ENCODE measurements at places on chromosomes 4 and X.

- DNase-seq, result no peak
Observed at GRCh38 chr4:71486550-71487343, 147.9 kb downstream of the SLC4A4 start.

- DNase-seq, result no peak
Observed at GRCh38 chr4:117549524-117549923, 464.1 kb upstream of the TRAM1L1 start.

DNA sequence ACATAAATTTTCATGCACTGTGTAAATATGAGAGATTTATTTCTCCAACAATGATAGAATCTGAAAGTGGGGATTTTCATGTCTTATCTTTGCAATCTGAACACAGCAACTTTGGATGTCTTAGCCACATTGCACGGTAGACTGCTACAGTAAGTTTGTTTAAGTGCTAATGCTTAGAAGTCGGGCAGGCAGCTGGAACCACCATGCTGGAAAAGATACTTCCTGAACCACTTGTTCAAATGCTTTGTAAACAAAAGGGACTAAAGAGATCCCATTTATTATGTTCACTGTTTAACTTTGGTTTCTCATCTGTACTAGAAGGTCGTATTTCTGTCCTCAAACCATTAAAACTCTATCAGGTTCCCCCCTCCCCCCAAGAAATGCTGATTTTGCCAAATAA is 555.9 kb upstream of the DIPK2B start:
- peak; percentile 52 for DNase-seq

DNA sequence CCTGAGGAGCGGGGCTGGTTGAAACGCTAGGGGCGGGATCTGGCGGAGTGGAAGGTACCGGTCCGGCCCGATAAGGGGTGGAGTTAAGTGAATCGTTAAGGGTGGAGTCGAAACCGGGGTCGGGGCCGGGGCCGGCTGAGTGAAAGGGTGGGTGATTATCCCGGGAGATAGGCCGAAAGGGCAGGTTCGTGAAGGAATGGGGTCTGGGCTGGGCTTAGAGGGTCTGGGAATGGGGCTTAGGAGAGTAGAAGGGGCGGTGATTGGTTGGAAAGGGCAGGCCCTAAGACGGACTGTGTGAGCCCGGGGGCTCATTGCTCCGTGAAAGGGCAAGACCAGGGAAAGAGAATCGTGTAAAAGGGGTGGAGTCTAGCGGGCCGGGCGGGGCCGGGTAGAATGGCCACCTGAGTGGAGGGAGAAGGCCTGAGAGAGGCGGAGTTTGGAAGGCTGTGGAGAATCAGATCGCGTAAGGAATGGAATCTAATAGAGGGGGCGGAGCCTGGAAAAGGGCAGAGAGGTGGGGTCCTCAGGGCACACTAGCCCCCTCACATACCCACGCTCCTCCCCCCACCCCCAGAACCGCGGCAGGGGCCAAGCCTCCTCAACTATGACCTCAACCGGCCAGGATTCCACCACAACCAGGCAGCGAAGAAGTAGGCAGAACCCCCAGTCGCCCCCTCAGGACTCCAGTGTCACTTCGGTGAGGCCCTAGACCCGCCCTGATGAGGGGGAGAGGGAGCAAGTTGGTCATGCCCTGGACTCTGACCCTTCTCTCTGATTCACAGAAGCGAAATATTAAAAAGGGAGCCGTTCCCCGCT is 430 bp downstream of the HDAC6 start:
- DNase-seq, result peak; percentile 87

- no peak for DNase-seq
Observed at GRCh38 chr4:53221832-53222480, 143.9 kb downstream of the SCFD2 start.

- no peak for DNase-seq
Observed at GRCh38 chr4:25870081-25870480, 7.3 kb upstream of the SEL1L3 start.

- DNase-seq, result no peak
Observed at GRCh38 chr4:145868637-145869409, 69.8 kb downstream of the ZNF827 start.

DNA sequence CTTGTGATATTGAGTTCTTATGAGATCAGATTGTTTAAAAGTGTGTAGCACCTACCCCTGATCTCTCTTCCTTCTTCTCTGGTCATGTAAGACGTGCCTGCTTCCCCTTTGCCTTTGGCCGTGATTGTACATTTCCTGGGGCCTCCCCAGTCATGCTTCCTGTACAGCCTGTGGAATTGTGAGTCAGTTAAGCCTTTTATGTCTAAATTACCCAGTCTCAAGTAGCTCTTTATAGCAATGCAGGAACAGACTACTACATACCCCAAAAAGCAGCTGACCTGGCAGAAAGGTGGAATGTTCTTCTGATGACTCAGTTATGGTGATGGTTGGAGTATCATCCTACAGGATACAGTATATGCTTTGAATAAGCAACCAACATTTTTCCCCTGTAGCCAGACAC is 11.4 kb upstream of the MCUB start:
- DNase-seq, result peak; percentile 85

DNA sequence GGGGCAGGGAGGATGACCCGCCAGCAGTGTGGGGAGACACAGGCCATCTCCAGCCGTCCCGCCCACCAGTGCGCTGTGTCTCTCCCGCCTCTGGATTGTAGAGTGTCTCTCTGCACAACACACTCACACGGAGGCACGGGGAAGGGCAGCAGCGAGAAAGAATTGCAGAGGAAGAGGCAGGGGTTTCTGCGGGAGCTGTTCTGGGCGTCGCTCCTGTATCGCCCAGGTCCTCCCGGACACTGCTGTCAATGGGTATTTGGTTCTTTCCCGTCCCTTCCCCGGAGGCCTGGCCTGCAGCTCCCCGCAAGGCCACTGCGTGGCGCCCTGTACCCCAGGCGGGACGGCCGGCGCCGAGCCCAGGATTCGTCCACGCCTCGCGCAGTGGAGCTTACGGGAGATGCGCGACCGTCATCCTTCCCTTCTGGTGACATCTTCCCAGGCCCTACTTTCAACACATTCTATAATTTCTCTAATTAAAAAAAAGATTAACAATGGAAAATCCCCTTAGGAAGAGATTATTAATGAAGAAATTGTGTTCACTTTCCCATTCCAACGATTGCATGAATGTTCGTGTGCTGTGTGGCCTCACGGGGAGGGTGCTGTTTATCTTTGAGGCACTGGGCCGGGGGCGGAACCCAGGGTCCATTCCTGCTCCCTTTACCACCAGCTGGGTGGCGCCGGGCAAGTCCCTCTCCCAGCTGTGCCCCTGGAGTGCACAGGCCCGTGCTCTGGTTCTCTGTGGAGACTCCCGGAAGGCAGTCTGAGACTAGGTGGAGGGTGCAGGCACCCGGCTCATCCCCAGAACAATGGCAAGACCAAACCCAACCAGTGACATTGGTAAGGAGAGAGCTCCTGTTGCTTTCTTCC is 95.7 kb downstream of the CPZ start:
- DNase-seq, result peak; percentile 7

DNA sequence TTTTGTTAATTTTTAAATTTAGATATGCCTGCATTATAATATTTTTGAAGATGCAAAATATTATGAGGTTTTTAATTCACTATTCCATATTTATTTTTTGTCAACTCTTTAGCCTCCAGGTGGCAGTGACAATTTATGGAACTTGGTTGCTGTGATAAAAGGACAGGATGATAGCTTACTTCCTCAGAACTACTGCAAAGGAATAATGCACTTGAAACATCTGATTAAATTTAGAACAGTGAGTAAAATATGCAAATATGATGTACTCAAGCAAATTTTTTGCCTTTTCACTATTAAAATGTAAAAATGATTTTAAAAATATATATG is 45.1 kb downstream of the SPATA4 start:
- DNase-seq, result peak; percentile 62

GRCh38 chrX:122869171-122869570 is 314.9 kb upstream of the GRIA3 start:
- DNase-seq, result peak; percentile 29

DNA sequence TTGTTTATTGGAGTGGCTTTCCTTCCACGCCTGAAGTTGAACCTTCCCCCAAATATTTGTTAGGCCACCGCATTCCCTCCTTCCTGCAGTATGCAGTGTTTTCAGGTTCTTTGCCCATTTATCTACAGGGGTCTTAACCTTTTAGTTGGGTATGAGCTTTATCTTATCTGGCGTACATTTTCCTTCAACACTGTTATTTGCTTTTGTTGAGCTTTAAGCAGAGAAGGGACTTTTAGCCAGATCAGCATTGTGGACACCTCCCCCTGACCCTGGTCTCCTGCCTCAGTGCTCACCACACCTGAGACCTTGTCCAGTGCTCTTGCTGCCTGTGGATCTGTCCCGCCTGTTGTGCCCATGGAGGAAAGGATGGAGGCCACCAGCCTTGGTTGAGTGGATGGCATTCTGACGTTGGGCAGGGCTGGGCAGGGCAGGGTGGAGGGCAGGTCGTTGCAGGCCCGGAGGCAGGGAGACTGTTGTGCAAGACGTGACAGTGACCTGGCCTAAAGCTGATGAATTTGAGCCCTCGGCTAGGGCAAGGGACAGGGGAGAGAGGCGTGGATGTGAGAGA is 998 bp upstream of the DUSP9 start:
- no peak for DNase-seq

DNA sequence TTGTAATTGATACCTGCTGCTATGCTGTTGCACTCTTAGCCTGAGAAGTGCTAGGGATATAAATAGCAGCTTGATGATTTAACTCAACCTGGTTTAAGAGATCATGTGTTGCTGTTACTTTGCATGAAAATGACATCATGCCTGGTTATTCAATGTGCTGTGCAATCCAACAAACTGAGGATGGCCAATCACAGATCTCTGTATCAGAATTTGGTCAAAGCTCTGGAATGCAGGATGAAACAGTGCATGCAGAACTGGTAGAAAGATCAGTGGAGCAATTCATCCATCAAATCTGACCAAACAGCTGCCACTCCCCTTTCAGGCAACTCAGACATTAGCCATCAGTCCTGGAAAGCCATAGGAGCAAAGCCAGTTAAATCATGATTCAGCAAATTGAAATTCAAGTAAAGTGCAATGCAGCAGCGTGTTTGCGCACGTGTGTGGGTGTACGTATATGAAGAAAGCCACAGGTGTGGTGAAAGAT is 160.3 kb upstream of the RASGEF1B start:
- peak; percentile 20 for DNase-seq

DNA sequence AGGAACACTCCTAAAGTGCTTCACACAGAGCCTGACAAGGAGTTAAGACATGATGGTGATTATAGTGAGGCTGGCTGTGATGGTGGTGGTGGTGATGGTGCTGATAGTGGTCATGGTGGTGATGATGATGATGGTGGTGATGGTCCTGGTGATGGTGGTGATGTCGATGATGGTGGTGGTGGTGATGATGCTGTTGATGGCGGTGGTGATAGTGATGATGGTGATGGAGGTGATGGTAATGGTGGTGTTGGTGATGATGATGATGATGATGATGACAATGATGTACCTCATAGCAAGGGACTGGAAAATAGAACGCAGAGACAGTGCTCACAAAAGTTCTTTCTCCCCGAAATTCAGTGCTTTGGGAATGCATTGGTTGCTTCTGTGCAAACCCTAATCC is 34.3 kb upstream of the PSAPL1 start:
- DNase-seq, result no peak

- no peak for DNase-seq
Observed at GRCh38 chr4:188341428-188341827, 202.2 kb downstream of the TRIML1 start.

- peak; percentile 90 for DNase-seq
Observed at GRCh38 chr4:123785538-123785937, 388.9 kb downstream of the SPRY1 start.

DNA sequence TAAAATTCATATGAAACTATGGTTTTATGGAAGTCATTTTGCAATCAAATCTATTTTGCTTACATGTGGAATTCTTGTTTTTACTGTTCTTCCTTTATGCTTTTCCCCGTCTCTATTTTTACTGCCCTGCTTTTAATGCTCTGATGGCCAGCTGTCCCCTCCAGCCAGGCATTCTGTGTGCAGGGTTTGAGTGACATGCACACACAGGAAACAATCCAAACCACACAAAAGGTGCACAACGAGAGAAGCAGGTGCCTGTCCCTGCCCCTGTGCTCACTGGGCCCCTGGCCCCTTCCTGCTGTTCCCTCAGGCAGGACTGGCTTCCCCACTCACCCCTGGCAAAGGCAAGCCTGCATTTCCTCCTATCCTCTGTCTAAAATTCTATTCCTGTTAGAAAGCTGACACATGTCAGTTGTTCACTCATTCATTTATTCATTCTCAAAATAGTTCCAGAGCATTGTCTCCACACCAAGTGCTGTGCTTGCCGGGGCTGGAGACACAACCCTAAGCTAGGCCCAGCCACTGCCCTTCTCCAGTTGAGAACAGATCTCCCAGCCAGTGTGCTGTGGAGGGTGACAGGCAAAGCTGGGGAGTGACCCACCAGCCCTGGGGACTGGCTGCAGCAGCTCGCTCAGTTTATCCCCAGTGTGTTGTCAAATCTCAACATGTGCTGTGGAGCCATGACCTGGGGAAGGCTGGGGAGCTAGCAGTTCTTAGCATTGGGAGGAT is 346.3 kb downstream of the FBXW7 start:
- no peak for DNase-seq

- no peak for DNase-seq
Observed at GRCh38 chr4:103867311-103867710, 147.5 kb upstream of the TACR3 start.

DNA sequence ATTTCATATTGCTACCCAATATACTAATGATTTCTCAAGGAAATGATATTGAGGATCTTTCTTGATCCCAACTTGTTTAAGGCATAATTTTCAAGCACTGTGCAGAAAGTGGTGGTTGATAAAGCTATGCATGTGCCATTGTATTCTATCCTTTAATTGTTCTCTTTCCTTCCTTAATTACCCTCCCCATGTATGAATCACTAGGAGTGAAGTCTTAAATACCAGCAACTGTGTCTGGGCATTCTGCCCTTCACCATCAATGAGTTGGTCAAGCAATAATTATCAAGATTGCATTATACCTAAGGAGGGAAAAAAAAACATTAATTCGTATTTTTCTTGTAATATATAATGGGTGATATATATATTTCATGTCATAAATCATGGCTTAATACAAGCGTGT is 111.8 kb upstream of the FRMPD4 start:
- no peak for DNase-seq

- DNase-seq, result no peak
Observed at GRCh38 chr4:107897823-107898222, 33.5 kb upstream of the CYP2U1 start.

- no peak for DNase-seq
Observed at GRCh38 chrX:129795584-129795983, 15.8 kb downstream of the SASH3 start.

DNA sequence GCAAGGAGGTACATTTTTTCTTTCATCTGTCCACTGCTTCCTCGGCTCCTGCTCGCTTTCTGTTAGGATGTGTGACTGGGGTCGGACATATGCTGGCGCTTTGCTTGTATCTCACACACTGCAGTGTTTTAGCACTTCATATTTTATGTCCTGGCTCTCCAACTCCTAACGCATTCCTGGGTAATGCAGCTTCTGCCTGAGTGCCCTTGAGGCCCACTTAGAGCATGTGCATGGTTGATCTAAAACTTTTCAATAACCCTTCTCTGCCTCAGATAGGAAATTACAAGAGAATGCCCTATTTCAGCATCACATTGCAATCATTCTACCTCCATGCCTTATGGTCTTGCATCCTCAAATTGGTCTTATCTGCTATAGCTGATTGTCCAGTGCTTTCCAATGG is 65.3 kb downstream of the NEIL3 start:
- DNase-seq, result peak; percentile 19

GRCh38 chr4:186726426-186727168 is 2.9 kb upstream of the FAT1 start:
- peak; percentile 91 for DNase-seq

- no peak for DNase-seq
Observed at GRCh38 chrX:136920001-136920400, 39.5 kb upstream of the RBMX start.
